CD4-positive, alpha-beta T cell treated with Interleukin-4 for 4 hours (primary cell): ENCODE measurements at places on chromosomes 6 and 20.

GRCh38 chr6:24997905-24998304, 62.1 kb upstream of the RIPOR2 start:
- no peak for DNase-seq

DNA sequence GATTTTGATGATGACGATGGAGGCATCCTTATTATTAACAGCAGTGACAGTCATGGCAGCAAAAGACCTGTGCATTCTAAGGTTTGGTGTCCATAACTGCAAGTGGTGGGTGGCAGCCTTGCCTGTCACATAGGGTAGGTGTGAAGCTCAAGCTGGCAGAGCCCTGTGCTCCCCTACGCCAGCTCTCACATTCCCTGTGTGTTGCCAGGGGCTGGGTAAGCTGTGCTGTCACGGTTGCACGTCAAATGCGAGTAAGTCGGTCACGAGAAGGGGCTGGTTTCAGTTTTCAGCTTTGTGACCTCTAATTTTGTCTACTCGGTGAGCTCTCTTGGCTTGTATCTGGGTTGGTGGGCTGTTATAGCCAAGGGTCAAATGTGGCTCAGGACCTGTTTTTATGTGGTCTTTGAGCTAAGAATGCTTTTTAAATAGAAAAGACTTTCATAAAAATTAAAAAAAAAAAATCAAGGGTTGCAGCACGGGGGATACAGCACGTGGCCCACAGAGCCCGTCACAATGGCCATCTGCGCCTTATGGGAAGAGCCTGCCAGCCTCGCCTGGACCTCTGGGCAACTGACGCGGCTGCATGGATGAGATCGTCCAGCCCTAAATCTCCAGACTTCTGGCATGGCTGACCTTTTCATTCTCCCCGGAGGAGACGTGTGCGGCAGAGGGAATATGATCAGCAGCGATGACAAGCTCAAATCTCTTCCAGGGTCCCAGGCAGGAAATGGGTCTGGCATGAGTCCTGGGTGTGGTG, 148.5 kb downstream of the PHACTR3 start:
- DNase-seq: no peak

GRCh38 chr6:133704371-133704770, 184.5 kb upstream of the TCF21 start:
- no peak for DNase-seq

DNA sequence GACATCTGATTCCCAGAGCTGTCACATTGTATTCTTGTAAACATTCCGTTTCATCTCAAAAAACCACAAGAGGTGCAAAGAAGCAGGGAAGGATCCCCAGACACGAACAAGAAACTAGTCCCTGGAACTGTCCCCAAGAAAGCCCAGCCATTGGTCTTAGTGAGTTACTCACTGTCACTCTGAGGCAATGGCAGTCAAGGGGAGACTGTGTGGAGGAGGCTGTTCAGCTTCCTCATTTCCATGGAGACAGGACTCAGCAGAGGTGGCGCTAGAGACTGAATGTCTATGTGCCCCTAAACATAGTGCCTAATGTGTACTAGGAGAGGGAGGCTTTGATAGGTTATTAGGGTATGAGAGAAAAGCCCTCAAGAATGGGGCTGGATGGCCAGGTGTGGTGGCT, 11.1 kb downstream of the ULBP1 start:
- DNase-seq: no peak

DNA sequence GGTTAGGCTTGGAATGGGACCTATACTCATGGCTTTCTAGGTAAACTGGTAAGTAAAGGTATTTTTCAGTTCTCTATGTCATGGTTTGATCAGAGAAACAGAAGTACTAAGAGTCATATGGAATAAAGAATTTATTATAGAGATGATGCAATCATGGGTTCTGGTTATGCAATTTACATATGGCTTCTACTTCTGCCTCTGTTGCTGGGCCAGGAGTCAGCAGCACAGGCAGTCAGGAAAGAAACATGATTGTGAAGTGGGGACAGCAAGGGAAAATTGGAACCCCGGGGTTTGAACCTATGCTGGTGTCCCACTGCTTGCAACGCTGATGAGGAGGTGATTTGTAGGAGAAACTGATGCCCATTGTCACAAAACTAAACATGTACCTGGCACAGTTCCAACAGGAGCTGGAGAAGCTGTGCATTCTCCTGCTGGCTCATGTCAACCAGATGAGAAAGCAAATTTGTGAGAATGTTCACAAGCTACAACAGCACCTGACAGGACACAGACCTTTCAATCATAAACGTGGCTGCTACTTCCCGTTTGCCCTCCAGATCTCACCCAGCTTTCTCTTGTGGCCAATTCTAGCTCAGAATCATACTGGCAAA, 887.1 kb downstream of the TFAP2A start:
- no peak for DNase-seq

GRCh38 chr6:36913082-36913481, 27.3 kb downstream of the C6orf89 start:
- DNase-seq: no peak

GRCh38 chr20:50876063-50876685, 55.1 kb downstream of the ADNP start:
- no peak for DNase-seq

GRCh38 chr6:164124986-164125385, 710.5 kb downstream of the QKI start:
- no peak for DNase-seq

DNA sequence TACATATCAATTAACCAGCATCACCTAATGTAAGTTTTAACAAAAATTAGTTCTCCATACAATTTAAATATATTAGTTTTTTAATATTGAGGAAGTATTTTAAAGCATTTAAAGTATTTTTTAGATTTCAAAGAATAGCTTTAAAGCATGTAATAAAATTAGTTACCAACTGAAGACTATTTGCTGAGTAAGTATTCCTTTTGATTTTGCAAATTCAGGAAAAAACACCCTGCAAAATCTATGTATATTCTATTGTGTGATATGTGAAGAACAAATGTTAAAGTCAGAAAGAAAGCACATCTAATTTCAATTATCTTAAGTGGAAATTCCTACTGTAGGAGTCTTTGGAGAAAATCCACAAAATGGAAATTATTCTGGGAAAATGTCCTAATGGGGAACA, 107.3 kb downstream of the COL21A1 start:
- DNase-seq: no peak

DNA sequence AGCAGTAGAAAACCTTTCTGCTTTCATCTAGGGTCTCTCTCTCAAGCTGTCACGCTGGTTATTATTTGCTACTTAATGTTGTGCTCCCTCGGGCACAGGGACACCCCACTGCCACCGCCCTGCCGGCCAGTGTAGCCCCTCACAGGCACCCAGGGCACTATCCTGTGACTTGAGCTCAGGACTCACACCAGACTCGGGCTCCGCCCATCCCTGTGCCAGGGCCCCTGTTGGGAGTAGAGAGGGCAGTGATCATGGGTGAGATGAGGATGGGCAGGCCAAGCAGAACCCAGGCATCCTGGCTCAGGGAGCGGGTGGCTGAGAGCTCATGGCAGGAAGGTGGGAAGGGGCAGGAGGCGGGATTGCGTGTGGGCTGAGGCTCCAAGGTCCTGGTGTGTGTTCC, 371.9 kb downstream of the ZFAND3 start:
- DNase-seq: no peak

DNA sequence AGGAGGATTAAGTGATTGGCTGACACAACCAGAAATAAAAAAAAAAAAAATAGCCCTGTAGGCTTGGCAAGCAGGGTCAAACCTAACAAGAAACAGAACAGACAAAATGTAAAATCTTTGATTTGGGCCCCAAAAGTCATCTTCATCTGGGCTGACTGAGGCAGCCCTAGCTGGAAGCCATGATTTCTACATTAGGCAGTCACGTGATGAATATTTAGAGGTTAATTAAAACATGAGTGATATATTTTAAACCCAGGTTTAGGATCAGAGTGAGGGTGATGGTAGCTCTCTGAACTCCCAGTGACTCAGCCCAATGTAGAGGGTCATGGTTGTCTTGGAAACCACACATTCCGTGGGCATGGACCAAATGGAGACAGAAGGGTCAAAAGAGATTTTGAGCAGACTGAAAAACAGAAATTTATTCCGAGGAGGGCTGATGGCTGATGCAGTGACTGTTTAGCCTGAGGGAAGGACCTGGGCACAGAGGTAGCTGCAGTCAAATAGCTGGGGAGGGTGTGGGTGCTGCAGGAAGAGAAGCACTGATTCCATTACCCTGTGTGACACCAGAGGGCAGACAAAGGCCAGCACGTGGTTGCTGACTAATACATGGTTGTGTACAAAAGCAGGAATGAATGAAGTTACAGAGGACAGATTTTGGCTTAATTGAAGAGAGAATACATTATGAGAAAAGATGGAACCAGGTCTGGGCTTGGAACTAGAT, 573.1 kb upstream of the CHD6 start:
- no peak for DNase-seq

GRCh38 chr6:162149786-162150185, 577.8 kb downstream of the PRKN start:
- no peak for DNase-seq

DNA sequence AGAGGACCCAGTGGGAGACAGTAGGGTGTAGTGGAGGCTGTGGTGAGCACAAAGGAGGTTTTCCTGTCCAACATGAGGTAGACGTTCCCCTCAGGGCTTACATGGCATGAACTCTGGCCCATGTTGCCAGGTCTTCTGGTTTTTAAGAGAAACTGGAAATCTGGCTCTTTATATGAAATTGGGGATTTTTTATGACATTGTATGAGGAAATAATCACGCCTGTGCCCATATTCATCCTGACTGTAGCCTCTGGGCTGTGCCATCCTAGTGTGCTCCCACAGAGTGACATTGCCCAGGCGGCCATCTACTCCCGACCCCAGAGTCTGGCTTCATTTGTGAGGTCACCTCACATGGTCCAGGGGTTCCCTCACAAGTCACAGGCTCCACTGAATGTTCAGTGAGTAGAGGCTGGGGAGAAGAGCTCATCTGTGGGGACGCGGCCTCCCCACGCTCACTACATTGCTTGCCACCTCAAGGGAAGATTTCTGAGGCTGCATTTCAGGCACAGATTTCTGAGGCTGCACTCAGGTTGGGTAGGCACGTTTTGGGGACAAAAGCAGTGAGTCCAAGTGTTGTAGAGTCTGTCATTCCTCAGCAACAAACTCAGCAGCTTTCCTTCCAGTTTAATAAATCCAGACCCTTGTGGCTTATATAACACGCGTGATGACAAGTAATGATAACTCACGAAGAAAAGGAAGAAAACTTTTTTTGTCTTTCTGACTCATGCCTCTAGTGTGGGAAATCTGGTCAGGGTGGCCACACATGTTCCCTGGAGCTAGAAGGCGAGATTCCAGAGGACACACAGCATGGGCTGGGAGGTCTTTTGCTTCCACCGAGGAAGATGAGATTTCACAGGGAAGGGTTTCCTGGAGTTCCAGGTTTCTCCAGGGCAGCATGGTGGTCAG, 41.7 kb downstream of the SLC24A3 start:
- no peak for DNase-seq

DNA sequence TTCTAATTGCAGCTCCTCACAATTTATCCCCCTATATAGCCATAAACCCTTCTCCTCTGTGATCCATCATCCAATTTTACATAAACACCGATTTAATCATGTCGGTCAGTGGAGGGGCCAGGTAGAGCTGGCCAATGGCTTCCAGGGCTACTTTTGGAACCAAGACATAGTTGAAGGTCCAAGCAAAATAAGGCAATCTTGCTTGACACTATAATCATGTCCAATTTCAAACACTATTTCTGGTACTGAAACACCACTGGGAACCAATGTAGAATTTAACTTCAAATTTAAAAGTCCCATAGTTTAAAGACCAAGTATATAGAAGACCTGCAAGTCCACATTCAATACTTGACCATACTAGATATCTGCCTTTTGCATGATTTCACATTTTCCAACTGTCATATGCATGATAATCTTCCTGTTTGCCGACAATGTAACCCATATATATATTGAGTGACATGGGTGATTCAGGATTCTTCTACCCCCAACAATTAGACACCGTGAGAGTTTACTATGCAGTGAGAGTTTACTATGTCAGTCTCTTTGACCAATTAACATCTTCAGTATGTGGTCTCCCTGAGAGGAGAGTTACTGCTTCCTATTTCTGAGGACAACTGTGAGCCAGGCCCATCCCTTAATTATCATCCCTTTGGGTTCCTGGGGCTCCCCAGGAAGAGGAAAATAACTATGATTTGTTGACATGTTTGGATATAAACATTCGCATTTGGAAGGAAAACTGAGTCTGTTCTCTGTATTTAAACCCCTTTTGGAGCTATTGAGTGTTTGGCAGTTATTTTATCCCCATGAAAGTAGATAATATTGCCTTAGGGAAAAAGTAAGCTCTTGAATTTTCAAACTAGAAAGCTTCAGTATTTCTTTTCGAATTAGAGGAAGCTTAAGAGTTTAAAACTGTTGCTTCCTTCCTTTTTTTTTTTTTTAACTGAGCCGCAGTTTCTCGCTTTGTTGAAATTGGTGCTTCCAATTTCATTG, 31.8 kb downstream of the SAMD3 start:
- DNase-seq: no peak

- no peak for DNase-seq
Observed at GRCh38 chr6:41429506-41430504, 94.4 kb downstream of the NCR2 start.

GRCh38 chr20:8433291-8433690, 301.2 kb downstream of the PLCB1 start:
- no peak for DNase-seq

GRCh38 chr6:13611715-13612114, 3.4 kb upstream of the NOL7 start:
- DNase-seq: no peak

DNA sequence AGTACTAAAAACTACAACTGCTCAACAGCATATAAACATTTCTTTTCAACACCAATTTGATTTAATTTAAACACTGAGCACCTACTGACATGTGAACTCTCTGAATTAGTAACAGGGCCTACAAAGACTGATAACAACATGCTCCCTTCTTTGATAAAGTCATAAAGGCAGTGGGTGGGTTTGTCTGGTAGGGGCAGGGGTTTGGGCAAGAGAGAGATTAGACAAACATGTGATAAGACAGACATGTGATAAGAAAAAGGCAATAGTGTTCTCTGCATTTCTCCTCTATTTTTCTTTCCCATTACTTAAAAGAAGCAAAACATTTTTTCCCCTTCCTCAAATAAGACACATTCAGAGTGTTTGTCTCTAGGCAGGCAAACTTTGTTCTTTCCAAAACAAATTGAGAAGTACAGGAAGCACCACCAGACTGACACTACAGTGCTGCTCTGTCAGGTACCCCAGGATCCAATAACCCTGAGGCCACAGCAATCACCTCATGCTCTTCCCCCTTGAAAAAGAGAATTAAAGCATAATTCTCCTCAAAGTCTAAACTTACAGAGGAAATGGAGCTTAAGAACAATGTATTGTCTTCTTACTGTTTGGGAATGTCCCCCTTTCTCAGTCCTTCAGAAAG, 11.9 kb downstream of the C6orf52 start:
- no peak for DNase-seq

GRCh38 chr20:43389839-43390626, 67.7 kb upstream of the SRSF6 start:
- DNase-seq: no peak

DNA sequence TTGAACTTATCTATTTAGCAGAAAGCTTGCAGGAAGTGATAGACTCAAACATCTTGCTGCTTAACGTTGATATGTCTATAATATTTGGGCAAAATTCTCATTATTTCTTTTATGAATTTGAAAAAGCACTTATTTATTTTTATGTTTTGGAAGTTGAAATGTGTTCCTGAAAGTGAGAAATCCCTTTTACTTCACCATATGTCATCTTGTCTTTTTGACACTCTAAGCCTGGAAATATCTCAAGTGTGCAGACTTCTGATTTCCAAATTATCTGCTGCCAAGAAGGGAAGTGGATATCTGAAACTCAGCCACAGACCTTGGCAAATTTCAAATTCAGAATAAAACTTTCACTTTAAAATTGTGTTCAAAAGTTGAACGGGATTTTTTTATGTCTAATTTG, 368.7 kb upstream of the MANEA start:
- DNase-seq: no peak

GRCh38 chr6:1306133-1306532, 5.8 kb upstream of the FOXQ1 start:
- DNase-seq: no peak
